ENCODE measurements at places on chromosomes 2 and 18.

- DNase-seq, result no peak
Observed at GRCh38 chr2:7619203-7619970, 702.2 kb downstream of the RNF144A start.

DNA sequence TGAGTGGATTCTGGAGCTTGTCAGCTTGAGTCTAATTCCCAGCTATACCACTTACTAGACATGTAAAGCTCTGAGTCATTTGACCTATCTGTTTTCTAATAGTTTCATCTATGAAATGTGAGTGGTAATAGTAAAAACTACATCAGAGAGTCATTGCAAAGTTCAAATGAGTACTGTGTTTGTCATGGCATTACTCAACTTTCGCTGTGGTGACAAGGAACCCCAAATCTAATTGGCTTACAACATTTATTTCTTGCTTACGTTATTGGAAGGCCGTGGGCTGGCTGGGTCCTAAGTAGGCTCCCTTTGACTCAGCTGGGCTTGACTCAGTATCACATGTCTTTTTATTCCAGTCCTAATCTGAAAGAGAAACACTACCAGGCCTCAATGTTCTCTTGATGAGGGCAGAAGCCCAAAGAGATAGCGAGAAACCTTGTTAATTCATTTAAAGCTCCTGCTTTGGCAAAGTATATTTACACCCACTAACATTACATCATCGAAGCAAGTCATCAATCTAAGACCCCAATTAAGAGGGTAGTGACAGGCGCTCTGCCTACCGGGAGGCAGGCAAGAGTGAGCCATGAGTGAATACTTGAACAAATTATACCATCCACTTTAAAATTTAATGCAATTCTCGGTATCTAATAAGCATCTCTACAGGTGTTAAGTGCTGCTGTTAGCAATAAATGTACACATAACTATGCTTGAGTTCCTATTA lies 431.8 kb upstream of the SPHKAP start:
- DNase-seq, result no peak

DNA sequence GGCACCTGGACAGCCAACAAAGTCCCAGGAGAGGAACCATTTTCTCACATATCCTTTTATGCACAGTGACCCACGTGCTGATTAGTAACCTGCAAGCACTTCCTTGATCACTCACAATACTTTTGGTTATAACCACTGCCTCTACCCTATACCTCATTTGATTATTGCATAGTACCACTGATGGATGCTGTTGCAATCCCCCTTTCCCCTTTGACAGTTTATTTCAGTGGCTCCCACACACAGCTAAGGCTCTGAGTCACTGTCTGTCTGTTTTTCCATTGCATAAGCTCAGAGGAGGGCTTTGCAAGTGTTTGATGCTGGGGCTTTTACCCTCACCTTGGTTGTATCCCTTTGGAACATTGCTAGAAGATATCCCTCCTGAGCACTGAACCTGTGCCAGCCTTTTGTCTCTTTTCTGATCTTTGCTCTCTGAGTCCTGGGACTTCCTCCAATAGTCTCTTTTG lies 101.7 kb upstream of the RBBP8 start:
- no peak for DNase-seq

GRCh38 chr2:191012845-191013681 lies 908 bp downstream of the STAT1 start:
- no peak for DNase-seq

DNA sequence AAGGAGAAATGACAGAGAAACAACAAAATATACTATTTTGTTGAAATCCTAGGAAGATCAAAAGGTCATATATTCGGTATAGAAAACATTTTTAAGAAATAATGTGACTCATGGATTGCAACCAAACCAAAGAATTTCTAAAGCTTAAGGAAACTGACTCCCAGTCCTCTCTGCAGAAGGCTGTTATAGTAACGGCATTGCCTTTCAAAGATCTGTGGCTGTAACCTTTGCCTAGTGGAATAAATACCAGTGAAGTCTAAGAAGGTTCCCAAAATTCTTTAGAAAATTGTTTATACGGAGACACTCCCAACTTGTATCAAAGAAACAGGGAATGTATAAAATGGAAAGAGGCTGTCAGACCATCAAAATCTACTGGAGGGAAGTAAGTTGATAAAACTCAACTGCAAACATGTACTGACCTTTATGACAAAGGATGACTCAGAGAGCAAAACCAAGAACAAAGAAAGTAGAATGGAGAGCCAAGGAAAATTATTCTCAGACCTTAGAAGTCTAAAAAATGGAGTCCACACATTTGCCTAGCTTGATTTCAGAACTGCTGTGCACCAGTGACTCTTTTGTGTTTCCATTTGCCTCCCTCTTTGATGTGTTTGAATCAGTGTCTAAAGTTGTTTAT lies 48.6 kb upstream of the FSIP2 start:
- DNase-seq, result no peak

GRCh38 chr2:42074661-42075060 lies 26.8 kb downstream of the PKDCC start:
- no peak for DNase-seq

DNA sequence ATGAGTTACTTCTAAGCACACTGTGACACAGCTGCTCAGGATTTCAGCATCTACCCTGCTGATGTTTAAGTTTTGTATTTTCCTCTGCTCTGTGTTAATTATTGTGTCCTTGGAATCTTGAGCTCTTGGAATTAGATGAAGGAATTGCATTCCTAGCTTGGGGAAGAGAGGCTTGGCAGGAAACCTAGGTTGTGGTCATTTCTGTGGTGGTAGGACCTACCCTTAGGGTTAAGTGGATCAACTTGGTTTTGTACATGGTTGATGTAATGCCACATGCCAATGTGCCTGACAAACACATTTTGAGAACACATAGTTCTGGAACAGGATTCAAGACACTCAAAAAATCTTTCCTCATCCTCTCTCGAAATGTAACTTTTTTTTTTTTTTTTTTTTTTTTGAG lies 264.5 kb upstream of the MEX3C start:
- DNase-seq, result no peak

- DNase-seq, result no peak
Observed at GRCh38 chr2:98458207-98458606, 13.5 kb downstream of the INPP4A start.

Measured in hematopoietic multipotent progenitor cell (in vitro differentiated cells).